Gastrocnemius medialis (tissue), 4 donors: ENCODE measurements at places on chromosomes 2 and 18.

DNA sequence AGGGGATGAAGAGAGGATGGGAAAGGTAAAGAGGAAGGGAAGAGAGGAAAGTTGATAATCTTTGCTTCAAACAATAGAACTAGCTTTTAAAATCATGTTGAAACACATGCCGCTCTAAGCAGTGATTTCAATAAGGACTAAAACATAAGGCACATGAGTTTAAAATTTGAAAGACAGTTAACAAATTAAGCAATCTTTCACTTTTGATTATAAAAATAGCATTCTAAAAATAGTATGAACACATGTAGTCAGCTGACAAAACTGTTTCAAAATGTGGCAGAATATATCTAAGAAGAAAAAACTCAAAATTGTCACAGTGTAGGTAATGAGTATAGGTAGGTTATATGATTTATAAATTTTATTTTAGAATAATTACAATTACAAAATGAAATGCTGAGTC is 25.3 kb downstream of the PSME4 start:
- H3K27me3 ChIP-seq = no peaks in the 10 kb centered on the region
- peak overlapping the region; percentile 82 for H3K27ac ChIP-seq
- no peaks in the 10 kb centered on the region for H3K36me3 ChIP-seq
- H3K4me1 ChIP-seq = peaks cover 32% of the 10 kb centered on the region
- no peak for DNase-seq
- H3K4me3 ChIP-seq = peak overlapping the region; percentile 34

DNA sequence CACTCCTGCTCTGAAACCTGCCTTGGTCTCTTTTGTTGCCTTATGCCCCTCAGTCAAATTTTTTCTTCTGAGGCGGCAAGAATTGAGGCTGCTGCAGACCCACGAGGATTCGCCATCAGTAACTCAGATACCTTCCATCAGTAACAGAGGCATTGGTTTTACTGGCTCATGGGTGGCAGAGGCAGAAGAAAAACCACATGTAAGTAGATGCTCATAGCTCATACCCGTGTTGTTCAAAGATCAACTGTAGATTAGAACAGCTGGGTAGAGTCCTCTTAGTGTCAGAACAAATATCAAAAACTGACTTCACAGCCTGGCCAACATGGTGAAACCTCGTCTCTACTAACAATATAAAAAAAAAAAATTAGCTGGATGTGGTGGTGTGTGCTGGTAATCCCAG is 598.0 kb upstream of the SOX11 start:
- H3K4me1 ChIP-seq = no peaks in the 10 kb centered on the region
- H3K4me3 ChIP-seq = no peak overlapping the region
- no peak for DNase-seq
- H3K27me3 ChIP-seq = no peaks in the 10 kb centered on the region

DNA sequence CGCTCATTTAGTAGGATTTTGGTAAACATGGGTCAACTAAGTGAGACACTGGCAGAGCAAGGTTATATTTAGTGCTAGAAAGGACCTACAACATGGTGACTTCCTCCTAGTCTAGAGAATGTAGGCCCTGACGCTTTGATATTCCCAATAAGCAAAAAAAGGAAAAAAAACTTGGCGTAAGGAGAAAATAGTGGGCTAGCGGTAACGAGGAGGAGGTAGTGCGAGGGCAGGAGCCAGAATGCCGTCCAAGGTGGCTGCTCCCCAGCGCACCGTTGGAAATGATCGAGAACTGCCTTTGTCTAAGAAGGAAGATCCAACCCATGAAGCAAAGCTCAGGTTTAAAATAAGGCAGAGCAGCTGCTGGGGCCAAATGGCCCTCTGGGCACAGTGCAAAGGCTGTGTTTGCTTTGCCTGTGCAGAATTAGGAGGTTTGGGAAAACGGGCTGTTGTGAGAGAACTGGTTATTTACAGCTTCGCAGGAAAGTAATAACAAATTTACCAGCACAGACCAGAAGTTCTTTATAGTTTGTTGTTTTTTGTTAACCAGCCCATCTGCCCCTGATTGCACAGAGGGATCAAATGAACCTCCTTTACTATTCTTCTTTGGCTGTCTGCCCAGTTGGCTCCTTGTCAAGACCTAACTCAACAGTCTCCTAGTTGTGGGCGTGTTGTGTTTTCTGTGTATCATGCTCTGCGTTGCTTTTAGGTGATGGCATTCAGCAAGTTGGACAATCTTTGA is 86.6 kb downstream of the ITGB1BP1 start:
- no peaks in the 10 kb centered on the region for H3K36me3 ChIP-seq
- no peak overlapping the region for H3K4me3 ChIP-seq
- no peaks in the 10 kb centered on the region for H3K27me3 ChIP-seq
- peak overlapping the region; percentile 38 for H3K27ac ChIP-seq

DNA sequence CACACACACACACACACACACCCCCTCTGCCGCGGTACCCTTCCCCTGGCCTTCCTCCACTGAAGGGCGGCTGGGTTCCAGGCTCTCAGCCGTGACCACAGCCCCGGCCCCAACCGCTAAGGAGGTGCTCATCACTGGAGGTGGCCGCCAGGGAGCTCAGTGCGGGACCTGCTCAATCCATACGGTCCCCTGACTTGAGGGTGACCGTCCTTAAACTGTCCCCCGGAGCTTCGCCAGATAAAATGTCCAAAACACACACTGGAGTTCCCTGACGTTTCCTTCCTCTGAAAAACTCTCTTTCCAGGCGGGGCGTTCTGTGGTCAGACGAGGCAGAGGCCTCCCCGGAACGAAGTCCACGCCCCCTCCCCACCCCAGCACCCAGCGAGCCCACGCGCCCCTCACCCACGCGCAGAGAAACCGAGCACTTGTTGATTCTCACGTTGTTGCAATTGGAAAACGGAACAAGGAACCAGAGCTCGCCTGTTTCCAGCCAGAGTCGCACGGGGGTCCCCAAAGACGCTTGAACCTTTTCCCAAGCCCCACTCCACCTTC is 1.4 kb downstream of the MBP start:
- peak overlapping the region; percentile 97 for H3K27ac ChIP-seq
- H3K4me3 ChIP-seq = peak overlapping the region; percentile 84
- H3K36me3 ChIP-seq = no peaks in the 10 kb centered on the region
- no peaks in the 10 kb centered on the region for H3K27me3 ChIP-seq
- DNase-seq = no peak
- H3K4me1 ChIP-seq = peaks cover 64% of the 10 kb centered on the region

GRCh38 chr2:63064661-63065060 is 14.0 kb downstream of the OTX1 start:
- no peaks in the 10 kb centered on the region for H3K36me3 ChIP-seq
- H3K27ac ChIP-seq = no peak overlapping the region
- no peaks in the 10 kb centered on the region for H3K4me1 ChIP-seq
- peaks cover 81% of the 10 kb centered on the region for H3K27me3 ChIP-seq
- H3K4me3 ChIP-seq = no peak overlapping the region
- DNase-seq = no peak

- no peak overlapping the region for H3K27ac ChIP-seq
- H3K36me3 ChIP-seq = no peaks in the 10 kb centered on the region
- DNase-seq = no peak
- no peaks in the 10 kb centered on the region for H3K4me1 ChIP-seq
- no peaks in the 10 kb centered on the region for H3K27me3 ChIP-seq
- H3K4me3 ChIP-seq = no peak overlapping the region
Observed at GRCh38 chr2:60708630-60709320, 47.3 kb upstream of the PAPOLG start.

GRCh38 chr2:132654335-132654734 is 15.7 kb downstream of the LYPD1 start:
- no peak overlapping the region for H3K4me3 ChIP-seq
- no peaks in the 10 kb centered on the region for H3K36me3 ChIP-seq
- no peaks in the 10 kb centered on the region for H3K4me1 ChIP-seq
- DNase-seq = no peak
- no peak overlapping the region for H3K27ac ChIP-seq

DNA sequence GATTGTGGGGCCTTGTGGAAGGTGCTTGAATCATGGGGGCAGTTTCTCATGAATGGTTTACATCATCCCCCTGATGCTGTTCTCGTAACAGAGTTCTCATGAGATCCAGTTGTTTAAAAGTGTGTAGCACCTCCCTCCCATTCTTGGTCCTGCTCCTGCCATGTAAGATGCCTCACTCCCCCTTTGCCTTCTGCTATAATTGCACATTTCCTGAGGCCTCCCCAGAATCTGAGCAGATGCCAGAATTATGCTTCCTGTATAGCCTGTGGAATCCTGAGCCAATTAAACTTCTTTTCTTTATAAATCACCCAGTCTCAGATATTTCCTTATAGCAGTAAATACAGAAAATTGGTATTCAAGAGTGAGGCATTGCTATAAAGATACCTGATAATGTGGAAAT is 15.6 kb upstream of the WDR75 start:
- DNase-seq = no peak
- H3K27ac ChIP-seq = no peak overlapping the region
- H3K4me1 ChIP-seq = no peaks in the 10 kb centered on the region
- no peaks in the 10 kb centered on the region for H3K27me3 ChIP-seq
- H3K4me3 ChIP-seq = no peak overlapping the region
- H3K36me3 ChIP-seq = no peaks in the 10 kb centered on the region

- no peak overlapping the region for H3K27ac ChIP-seq
- DNase-seq = no peak
- H3K4me1 ChIP-seq = peaks cover 72% of the 10 kb centered on the region
- no peaks in the 10 kb centered on the region for H3K36me3 ChIP-seq
- H3K27me3 ChIP-seq = no peaks in the 10 kb centered on the region
- no peak overlapping the region for H3K4me3 ChIP-seq
Observed at GRCh38 chr2:160290598-160290997, 90.5 kb upstream of the ITGB6 start.

- H3K27ac ChIP-seq = no peak overlapping the region
- no peak overlapping the region for H3K4me3 ChIP-seq
- no peaks in the 10 kb centered on the region for H3K4me1 ChIP-seq
- DNase-seq = no peak
- H3K27me3 ChIP-seq = no peaks in the 10 kb centered on the region
- H3K36me3 ChIP-seq = no peaks in the 10 kb centered on the region
Observed at GRCh38 chr2:138658187-138658894, 121.8 kb downstream of the NXPH2 start.

DNA sequence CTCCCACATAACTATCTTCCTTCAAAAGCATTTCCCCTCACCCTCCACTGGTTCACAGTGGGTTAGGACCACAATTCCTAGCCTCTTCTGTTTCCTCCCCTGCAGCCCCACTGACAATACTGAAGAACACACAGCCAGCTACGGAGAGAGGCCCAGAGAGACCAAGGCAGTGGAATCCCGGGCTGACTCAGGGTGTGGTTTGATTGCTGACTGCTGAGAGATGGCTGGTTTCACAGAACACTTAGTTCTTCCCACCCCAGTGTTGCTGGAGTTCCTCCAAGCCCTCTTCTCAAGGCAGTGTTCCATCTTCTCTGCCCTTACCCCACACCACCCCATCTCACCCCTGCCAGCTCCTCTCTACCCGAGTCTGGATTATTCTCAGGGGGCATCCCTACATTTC is 43.3 kb upstream of the ZFP36L2 start:
- peaks cover 11% of the 10 kb centered on the region for H3K4me1 ChIP-seq
- no peaks in the 10 kb centered on the region for H3K27me3 ChIP-seq
- peak; percentile 91 for DNase-seq
- peak overlapping the region; percentile 72 for H3K27ac ChIP-seq
- no peaks in the 10 kb centered on the region for H3K36me3 ChIP-seq

GRCh38 chr2:5984273-5984655 is 292.1 kb downstream of the SOX11 start:
- DNase-seq = no peak
- H3K36me3 ChIP-seq = no peaks in the 10 kb centered on the region
- H3K27ac ChIP-seq = no peak overlapping the region
- peaks cover 14% of the 10 kb centered on the region for H3K27me3 ChIP-seq

DNA sequence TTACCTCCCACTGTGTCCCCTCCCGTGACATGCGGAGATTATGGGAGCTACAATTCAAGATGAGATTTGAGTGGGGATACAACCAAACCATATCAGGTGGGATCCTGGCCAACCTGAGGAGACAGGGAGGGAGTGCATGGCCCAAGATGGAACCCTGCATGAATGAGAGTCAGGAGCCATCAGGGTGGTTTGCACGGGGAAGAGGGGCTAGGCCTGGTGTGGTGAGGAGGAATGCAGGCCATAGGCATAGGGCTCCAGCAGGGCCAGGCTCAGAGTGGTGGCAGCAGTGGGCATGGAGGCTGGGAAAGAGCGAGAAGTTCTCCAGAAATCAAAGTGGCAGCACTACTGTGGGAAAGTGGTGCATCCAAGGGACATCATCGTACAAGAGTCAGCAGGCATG is 74.0 kb upstream of the BCL2L11 start:
- no peak overlapping the region for H3K27ac ChIP-seq
- no peak overlapping the region for H3K4me3 ChIP-seq
- no peak for DNase-seq
- H3K36me3 ChIP-seq = no peaks in the 10 kb centered on the region

DNA sequence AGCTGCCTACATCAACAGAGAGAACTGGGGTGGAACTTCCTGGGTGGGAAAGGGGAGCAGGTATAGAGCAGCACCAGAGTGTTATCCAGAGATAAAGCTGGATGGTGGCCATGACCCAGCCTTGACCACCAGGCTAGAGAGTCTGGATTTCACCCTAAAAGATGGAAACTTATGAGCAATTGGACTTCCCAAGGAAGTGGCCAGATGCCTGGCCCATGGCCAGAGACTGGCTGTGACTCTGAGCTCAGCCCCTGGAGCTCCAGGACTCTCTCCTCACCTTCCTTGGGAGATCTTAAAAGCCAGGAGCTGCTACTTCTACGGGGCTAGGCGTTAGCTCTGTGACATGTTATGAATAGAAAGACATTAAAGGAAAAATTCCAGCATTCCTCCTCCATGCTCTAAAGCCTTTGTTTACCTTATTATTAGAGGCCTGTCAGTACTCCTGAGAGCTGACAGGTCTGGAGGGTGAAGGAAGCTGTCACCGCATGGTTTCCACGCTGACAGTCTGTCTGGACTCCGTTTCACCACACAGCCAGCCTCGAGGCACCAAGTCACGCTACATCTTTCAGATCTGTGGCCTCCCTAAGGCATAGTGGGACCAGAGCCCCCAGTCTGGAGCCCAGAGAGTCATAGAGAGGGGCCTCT is 260.0 kb upstream of the SIX2 start:
- H3K4me3 ChIP-seq = no peak overlapping the region
- no peak for DNase-seq
- H3K4me1 ChIP-seq = peaks cover 7% of the 10 kb centered on the region

DNA sequence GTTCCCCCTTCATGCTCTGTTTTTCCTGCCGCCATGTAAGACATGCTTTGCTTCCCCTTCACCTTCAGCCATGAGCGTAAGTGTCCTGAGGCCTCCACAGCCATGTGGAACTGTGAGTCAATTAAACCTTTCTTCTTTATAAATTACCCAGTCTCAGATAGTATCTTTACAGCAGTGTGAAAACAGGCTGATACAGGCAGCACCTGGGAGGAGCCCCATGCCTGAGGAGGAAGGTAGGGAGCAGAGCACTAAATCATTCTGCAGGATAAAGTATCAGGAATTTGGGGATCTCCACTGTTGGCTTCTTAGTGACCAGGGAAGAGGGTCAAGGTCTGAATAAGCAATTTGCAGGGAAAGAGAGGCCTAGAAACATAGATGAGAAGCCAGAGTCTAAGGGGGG is 78.0 kb downstream of the KCNF1 start:
- no peaks in the 10 kb centered on the region for H3K4me1 ChIP-seq
- no peak overlapping the region for H3K4me3 ChIP-seq
- DNase-seq = no peak
- H3K27ac ChIP-seq = no peak overlapping the region
